ENCODE measurements at places on chromosomes 3 and 15. TPM values are rescaled to one million over a fixed set of nuclear protein-coding genes. Genes with fewer than 3 reads are reported as not detected.

GRCh38 chr15:96470681-96471310 lies 140.3 kb downstream of the NR2F2 start:
- DNase-seq: no peak

- no peak for DNase-seq
Observed at GRCh38 chr3:193621127-193621526, 28.1 kb downstream of the OPA1 start.

- DNase-seq: no peak
Observed at GRCh38 chr15:36912311-36912712, 188.0 kb downstream of the MEIS2 start.

DNA sequence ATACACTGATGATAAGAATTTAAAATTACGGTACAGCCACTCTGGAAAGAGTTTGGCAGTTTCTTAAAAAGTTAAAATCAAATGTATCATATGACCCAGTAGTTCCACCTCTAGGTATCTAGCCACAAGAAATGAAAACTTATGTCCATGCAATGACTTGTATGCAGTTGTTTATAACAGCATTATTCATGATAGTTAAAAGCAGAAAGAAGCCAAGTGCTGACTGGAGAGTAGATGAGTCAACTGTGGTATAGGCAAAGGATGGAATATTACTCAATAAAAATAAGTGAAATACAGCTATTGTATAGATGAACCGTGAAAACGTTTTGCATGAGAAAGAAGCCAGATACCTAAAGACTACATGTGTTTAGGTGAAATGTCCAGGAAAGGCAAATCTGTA lies 14.8 kb downstream of the GPR87 start:
- no peak for DNase-seq

The TMEM108 gene
- total RNA-seq: 6.6 TPM

The P2RY1 gene
- total RNA-seq: 43.1 TPM

GRCh38 chr3:15551902-15552301 lies 30.4 kb upstream of the COLQ start:
- no peak for DNase-seq

The SI gene
- total RNA-seq: not detected

The GOLGA6L6 gene
- total RNA-seq: not detected

The GABRR3 gene
- total RNA-seq: 0.20 TPM

Measured in spinal cord (tissue), 10 donors.